Retinal pigment epithelial cell (primary cell): ENCODE measurements at places on chromosomes 16 and 17.

- no peak for DNase-seq
Observed at GRCh38 chr17:50102164-50102991, 7.2 kb downstream of the PDK2 start.

DNA sequence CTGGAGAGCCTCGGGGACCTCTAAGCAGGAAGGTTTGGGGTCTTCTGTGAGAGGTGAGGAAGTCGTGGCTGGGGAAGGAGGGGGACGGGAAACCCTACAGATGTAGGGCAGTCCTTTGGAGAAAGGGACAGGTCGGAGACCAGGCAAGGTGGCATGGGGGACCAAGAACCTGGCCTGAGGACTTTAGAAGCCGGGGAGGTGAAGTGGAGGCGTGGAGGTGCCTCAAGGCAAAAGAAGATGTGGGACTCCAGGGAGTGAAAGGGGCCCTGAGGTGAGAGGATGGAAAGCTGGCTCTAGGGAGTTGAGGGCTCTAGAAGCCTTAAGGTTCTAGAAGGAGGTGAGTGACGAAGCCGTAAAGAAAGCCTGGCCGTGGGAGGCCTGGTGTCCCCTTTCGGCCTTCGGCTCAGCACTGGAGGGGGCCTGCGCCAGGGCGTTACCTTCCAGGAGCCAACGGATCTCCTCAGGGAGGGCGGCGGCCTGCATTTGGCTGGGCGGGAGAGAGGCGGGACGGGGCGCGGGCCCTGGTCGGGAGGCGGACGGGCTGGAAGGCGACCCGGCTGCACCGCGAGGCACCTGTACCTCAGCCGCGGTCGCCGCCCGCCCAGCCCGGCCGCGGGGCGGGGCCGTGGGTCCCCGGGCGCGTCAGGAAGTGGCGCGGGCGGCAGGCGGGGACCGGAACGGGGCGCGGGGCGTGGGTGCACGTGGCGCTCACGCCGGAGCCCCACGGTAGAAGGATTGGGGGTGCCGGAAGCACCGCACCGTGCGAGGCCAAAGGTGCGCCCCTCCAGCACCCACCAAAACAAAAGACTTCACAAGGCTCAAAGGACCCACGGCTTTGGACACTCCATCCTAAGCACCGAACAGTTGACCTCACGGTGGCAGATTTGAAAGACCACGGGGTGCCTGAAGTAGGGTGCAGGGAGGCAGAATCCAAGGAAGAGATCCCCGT, at the start of gene SKAP1:
SKAP1 (minus strand) TSS at position 577 of the 949 bp plus-strand sequence.
- DNase-seq = no peak

DNA sequence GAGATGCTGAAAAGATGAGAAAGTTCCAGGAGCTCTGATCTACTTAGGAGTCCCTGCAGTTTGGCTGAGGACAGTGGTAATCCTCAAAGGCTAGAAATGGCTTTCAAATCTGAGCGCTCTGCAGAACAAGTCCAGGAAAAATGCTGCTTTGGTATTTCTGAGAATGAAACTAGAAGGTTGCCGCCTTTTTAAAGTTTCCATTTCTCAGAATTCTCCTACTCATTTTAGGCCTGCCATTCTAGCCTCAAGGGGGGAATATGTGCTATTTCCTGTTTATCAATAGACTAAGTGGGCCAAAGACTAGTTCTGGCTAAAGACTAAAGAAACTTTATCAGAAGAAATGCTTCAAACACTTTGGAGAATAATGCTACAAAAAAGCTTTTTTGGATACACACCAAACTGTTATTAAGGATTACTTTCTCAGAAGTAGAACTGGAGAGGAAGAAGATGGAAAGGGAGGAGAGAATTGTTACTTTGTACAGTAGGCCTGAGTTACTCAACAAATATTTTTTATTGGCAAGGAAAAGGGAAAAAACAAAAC, at the start of gene SLFN12L:
SLFN12L (minus strand) TSS at position 78 of the 541 bp plus-strand sequence. CDS start 15,314 bp downstream, outside the sequence.
- no peak for DNase-seq

- DNase-seq = no peak
Observed at GRCh38 chr16:29810699-29811169, 1.3 kb upstream of the PRRT2 start.

DNA sequence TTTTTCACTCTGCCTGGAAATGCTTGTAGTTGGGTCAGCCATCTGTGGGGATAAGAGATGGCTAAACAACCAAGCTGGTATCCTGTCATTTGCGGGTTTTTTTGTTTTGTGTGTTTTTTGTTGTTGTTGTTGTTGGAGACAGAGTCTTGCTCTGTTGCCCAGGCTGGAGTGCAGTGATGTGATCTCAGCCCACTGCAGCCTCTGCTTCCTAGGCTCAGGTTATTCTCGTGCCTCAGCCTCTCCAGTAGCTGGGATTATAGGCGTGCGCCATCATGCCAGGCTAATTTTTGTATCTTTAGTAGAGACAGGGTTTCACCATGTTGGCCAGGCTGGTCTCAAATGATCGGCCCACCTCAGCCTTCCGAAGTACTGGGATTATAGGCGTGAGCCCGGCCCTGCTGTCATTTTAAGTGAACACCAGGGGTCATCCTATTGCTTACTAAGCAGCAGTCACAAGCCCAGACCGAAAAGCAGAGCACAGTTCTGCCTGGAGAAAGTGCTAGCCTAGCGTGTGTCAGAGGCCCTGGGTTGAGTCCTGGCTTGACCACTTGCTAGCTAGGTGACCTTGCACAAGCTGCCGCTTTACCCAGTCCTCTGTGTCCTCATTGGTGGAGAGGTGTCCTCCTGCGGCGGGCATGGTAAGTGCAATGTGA, 4.6 kb downstream of the SMCR8 start:
- DNase-seq = peak; percentile 24

- no peak for DNase-seq
Observed at GRCh38 chr17:64424324-64424849, 24.5 kb upstream of the MILR1 start.

DNA sequence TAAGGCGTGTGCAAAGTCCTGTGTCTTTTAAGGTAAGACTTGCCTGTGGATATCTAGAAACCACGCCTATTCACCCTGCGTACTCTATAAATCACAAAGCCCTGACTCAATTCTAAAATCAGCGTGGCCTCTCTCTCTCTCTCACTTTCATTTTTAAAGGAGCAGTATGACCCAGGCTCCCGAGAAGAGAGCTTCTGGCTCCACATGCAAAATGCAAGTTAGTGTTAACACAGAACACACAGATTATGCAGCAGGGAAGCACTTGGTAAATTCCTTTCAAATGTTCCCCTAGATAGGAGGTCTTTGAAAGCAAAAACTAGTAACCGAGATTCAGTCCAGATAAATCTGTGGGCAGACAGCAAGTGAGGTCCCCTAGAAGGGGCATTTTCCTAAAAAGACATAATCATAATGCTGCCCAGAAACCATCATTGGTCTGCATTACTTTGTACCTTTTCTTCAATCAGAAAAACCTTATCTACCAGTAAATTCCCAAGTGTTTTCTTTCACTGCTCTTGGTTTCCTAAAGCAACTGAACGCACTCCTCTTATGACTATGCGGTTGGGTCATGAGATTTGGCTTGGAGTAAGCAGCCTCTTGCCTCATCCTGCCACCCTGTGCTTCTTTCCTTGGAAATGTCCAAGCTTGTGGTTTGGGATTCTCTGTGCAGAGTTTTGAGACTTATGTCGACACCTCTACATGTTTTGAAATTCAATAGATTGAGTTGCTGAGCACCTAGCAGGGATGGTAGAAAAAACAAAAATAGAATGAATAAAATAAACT, 31.7 kb upstream of the KCNJ2 start:
- peak; percentile 89 for DNase-seq

- DNase-seq = no peak
Observed at GRCh38 chr16:82042144-82042543, 7.1 kb downstream of the HSD17B2 start.

- DNase-seq = no peak
Observed at GRCh38 chr16:1048442-1049112, 24.0 kb upstream of the SSTR5 start.

DNA sequence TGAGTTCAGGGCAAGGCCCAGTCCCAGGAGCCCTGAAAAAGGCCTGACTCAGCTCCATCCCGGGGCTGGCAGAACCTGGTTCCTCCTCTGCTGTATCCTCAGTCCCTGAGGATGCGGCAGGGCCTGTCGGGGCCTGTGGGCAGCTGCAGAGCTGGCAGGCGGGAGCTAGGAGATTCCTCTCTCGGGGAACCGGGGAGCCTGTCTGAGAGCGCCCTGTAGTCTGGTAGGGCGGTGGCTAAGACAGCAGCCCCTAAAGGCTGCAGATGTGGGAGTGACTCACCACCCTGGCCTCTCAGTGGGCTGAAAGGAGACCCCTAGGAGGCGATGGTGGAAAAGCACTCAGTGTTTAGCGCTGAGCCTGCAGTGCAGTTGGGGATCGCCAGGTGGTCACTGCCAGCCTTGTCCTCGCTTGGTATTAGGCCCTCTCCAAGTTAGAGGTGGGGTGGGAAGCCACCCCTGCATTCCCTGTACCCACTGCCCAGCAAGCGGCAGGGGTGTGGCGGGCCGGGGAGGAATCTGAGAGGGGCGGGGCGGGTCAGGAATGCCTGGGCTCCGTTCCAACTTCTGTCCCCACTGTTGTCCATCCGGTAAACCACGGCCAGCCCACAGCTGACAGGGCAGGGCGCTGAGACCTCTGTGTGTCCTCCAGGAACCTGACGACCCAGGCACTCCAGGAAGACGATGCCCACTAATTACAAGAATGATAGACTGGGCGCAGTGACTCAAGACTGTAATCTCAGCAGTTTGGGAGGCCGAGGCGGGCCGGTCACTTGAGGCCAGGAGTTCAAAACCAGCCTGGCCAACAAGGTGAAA, 29.5 kb upstream of the CDH1 start:
- peak; percentile 51 for DNase-seq

DNA sequence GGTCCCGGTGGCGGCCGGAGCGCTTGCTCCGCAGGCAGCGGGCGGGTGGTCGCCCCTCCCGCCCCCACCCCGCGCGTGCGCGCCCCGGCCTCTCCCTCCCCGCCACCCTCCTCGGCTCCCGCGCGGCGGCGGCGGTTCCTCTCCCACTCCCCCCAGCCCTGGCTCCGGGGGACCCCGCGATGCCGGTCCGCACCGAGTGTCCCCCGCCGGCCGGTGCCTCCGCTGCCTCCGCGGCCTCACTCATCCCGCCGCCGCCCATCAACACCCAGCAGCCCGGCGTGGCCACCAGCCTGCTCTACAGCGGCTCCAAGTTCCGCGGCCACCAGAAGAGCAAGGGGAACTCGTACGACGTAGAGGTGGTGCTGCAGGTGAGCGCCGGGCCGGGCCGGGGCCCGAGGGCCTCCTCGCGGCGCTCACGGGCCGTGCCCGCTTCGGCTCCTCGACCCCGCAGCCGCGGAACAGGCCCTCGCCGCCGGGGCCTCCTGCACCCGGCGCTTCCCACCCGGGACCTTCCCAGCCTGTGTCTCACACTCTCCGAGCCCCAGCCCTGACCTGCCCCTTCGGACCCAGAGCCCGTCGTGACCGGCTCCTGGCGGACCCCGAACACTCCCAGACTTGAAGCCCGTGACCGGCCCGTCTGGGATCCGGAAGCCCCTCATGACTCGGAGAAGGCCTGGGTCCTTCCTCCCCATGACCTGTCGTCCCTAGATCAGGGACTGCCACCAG, 490 bp downstream of the GID4 start:
- no peak for DNase-seq

DNA sequence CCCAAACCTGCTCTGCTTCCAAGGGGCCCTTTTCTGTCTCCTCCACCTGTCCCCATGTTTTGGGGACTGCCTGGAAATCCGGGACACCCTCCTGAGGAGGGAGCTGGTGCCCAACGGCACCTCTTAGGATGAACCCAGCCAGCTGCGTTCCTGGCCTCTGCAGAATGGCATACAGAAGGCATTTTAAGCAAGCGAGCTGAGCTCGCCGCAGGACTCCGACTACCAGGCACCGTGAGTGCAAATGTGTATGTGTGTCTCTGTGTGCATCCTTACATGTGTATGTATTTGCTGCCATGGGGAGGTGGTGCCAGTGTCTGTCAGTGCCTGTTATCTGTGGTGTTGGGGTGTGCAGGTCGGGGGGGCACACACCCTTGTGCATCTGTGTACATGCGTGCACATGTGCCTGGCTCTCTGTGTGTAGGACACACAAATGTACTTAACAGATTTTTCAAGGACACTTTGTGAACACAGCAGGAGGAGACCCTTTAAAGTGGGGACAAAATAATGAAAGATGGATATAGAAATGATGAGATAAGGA, 39.3 kb downstream of the ABAT start:
- no peak for DNase-seq

- no peak for DNase-seq
Observed at GRCh38 chr16:26195225-26195624, 503.5 kb downstream of the HS3ST4 start.

GRCh38 chr17:47915776-47916398, 19.9 kb downstream of the SP2 start:
- DNase-seq = no peak

DNA sequence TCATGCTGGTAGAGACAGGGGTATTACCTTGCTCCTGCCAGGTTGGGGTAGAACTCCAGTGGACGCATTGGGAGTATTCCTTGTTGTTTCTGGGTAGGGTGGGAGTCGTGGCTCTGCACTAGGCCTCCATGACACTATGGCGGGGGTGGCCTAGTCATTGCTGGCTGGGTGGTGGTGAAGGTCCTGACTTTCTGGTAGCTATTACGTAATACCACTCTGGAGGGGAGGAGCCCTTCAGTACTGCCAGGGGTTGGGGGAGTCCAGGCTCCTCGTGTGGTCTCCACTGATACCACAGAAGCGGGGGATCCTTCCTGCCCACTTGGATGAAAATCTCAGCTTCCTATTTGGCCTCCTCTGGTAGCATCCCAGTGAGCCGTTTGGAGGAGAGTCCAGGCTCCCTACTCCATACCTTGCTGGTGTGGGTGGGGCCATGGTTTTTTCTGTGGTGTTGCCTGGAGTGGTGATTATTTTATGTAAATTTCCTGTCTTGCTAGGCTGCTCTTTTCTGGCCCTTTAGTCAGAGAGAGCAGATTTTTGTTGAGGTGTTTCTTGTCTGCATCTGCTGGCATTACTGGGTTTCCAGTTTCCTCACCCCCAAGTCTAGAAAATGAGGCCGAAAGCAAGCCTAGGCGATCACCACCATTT, 65.8 kb upstream of the GNG13 start:
- DNase-seq = no peak

DNA sequence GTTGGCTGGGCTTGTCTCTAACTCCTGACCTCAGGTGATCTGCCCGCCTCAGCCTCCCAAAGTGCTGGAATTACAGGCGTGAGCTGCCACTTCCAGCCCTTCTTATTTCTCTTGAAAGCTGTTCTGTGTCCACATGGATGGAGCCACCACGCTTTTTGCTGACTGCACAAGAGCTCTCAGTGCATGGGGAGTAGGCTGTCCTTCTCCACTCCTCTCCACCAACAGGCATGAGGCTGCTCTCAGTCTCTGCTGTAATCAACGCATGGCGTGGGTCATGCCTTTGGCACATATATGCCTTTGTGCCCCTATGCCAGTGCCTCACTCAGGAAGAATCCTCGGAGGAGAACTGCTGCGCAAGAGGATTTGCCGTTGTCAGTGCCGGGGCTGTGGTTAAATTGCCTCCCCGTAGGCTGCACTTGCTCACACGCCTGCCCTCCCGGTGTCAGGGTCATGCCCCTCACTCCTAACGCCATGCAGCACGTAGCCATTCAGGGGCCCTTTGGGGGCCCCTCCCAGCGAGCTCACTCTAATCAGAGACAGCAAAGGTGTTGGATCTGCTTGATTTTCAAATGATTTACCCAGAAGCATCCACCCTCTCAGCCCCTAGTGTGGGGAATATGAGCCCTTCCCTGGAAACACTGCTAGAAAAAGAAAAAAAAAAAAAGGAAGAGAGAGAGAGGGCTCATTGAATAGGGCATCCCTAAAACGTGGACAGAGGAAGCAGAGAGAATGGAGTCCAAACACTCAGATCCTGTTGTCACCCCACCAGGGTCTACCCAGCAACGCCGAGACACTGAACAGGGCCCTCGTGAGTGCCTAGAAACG, 47.5 kb upstream of the ZCCHC14 start:
- no peak for DNase-seq
